Caki2 (cell line): ENCODE measurements at places on chromosomes 2 and 18. TPM values are rescaled to one million over a fixed set of nuclear protein-coding genes. Genes with fewer than 3 reads are reported as not detected.
A peak's percentile ranks its signal among the peaks of the same experiment; 100 is the strongest.

CCT7 gene
- total RNA-seq = 581 and 684 TPM in 2 replicates

LCT gene
- not detected in 2 replicates for total RNA-seq

GRCh38 chr2:228648541-228648940 lies 467.1 kb upstream of the SPHKAP start:
- DNase-seq = no peak

DNA sequence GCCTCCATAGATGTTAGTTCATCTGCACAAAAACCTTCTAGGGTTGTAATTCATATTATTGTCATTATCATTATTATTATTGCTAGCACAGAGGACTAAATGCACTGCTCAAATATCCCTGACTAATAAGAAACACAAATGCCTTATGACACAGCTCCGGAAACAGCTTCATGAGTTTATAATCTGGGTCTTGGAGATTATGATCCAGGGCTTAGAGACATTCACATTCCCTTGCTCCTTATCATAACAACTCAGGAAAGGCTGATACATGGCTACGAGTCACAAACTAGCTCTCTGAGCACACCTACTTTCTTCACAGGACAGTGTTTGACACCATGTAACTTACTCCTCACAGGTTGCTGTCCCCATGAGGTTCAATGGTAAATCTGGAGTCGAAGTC lies 102.2 kb upstream of the TTC39C start:
- DNase-seq = no peak

DNA sequence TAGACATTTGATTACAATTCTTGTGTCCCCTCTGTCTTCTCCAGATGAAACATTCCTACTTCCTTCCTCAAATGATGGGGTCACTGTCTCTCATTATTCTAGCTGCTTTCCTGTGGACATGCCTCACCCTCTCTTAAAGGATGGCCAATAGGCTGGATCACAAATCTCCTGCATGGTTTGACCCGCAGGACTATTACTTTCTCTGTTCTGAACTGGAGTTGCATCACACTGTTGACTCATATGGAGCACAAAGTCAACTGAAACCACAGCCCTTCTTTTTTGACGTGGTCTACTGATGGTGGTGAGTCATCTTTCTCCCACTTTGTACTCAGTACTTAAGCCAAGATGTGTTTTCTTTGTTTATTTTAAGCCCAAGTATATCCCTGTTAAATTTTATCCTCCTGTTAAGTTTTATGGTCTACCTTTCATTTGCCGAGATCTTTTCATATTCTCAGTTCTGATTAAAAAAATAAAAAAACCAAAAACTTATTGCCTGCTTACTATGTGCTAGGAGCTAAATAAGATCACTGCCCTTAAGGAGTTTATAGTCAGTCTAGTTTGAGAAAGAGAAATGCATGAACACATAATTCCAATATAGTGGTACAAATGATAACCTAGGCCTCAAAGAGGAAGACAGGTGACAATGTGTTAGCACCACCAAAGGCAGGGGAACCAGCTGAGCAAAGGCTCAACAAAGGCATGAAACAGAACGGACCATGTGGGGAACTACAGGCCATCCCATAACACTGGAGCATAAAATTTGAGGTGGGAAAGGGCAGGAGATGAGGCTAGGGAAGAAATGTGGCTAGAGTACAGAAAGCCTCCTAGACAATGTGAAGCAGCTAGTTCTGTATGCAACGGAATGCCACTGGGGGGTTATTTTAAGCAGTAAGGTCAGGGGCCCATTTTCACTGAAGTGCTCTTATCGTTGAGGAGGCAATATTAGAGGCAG lies 67.6 kb upstream of the ZFP36L2 start:
- DNase-seq = peak; percentile 89

- DNase-seq = no peak
Measured at GRCh38 chr18:2971741-2972552, 41.0 kb downstream of the LPIN2 start.

DNA sequence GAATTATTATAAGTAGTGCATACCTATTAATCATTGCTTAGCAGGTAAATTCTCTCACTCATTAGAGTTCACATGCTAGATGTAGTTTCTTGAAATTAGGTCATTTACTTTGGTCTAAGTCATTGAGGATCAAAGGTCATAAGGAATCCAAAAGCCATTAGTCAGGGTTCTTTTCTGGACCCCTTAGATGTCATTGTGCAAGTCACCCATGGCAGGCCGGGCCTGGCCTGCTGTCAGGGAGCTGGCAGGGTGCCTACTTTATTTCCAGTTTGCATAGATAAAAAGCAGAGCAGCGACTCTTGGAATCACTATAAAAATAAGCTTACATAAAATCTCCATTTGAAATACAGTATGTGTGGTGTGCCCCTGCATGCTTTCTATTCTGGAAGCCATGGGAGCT lies 91.3 kb downstream of the MEIS1 start:
- DNase-seq = peak; percentile 29

DNA sequence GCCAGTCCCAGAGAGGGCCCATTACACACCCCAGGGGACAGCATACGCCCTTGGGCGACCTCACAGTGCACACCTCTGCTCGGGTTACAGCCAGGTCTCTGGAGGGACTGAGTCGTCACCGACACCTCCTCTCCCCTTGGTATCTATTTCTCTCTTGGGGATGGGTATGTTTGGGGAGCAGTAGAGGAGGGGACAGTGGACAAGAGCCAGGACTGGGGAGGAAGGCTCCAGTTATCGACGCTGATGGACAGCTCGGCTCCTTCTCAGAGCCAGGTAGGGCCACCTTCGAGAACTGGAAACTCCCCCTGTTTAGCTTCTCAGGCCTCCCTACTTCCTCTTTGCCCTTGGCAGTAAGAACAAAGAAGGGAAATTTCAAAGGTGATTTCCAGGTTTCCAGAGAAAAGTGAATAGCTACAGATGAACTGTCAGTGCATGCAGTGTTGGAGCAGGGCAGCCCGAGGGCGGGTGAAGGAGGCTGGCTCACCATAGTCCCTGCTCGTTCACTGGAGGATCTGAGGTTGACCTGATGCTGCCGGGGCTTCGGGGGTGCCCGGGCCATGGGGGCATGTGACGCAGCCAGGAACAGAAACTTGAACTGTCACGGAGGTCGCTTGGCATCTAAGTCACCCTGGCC lies 4.4 kb upstream of the SEMA4C start:
- DNase-seq = no peak

- DNase-seq = no peak
Measured at GRCh38 chr2:176804392-176804791, 408.2 kb upstream of the HNRNPA3 start.

DNA sequence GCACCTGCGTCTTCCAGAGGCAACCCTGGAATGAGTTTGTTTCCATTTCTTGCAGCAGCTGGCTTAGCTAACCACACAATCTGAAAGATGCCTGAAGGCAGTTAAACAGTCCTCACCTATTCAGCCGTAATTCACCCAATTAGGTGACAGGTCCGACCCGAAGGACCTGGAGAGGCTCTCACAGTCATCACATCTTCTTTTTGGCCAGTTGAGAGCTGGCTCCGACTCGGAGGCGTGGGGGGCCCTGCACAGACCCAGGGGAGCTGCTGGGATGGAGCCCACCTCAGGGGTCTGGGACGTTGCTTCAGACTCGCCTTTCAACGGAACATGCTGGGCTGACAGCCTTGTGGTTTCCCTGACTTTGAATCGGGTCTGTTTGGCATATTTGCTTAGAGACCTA lies 187.3 kb downstream of the RTP5 start:
- DNase-seq = no peak
